H9 (cell line): ENCODE measurements at places on chromosomes 2 and 18. TPM values are rescaled to one million over a fixed set of nuclear protein-coding genes. Genes with fewer than 3 reads are reported as not detected.

Gene NBAS
- 29.7 and 32.5 TPM in 2 replicates for total RNA-seq

GRCh38 chr2:239752951-239753350 is 272.2 kb downstream of the NDUFA10 start:
- H3K4me1 ChIP-seq, result no peaks in the 10 kb centered on the region
- H3K4me3 ChIP-seq, result no peak overlapping the region
- H3K36me3 ChIP-seq, result no peaks in the 10 kb centered on the region
- no peaks in the 10 kb centered on the region for H3K27me3 ChIP-seq

DNA sequence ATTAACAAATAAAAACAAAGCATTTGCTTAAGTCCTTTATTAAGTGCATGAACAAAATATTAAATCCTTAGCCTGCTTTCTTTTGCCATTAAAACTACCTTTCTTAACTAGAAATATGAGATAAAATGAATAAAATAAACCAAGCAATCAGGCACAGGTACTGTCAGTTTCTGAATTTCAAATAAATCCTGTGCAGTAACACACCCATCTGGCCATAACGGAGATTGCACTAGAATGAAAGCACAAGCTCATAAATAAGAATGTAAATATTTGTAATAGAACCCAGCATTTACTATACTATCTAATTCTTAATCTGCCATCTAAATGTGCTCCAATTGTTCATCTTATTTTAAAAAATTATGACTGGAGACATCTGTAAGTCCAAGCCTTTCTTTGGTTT is 31.9 kb downstream of the PRKRA start:
- H3K27ac ChIP-seq, result no peak overlapping the region
- no peak overlapping the region for H3K4me3 ChIP-seq
- no peaks in the 10 kb centered on the region; the same call in 2 of the 3 replicates for H3K36me3 ChIP-seq
- DNase-seq, result no peak
- H3K27me3 ChIP-seq, result no peaks in the 10 kb centered on the region
- no peaks in the 10 kb centered on the region for H3K4me1 ChIP-seq

GRCh38 chr2:136021406-136021805 is 36.0 kb upstream of the DARS1 start:
- H3K4me1 ChIP-seq, result no peaks in the 10 kb centered on the region
- DNase-seq, result no peak
- H3K27me3 ChIP-seq, result no peaks in the 10 kb centered on the region
- H3K27ac ChIP-seq, result no peak overlapping the region
- no peak overlapping the region for H3K4me3 ChIP-seq

GRCh38 chr2:75595541-75596395 is 35.0 kb upstream of the EVA1A start:
- no peaks in the 10 kb centered on the region for H3K4me1 ChIP-seq
- H3K4me3 ChIP-seq, result no peak overlapping the region
- no peak overlapping the region for H3K27ac ChIP-seq
- H3K27me3 ChIP-seq, result no peaks in the 10 kb centered on the region
- DNase-seq, result no peak

GRCh38 chr2:66853-67252 is 20.5 kb upstream of the FAM110C start:
- H3K4me1 ChIP-seq, result peaks cover 4% of the 10 kb centered on the region; the same call in 1 of the 2 replicates
- H3K27ac ChIP-seq, result no peak overlapping the region
- no peak for DNase-seq
- H3K27me3 ChIP-seq, result no peaks in the 10 kb centered on the region
